ENCODE measurements at places on chromosomes 1 and 21.
A peak's percentile ranks its signal among the peaks of the same experiment; 100 is the strongest.

- DNase-seq: no peak
Measured at GRCh38 chr1:161196521-161197451, 2.1 kb downstream of the ADAMTS4 start.

DNA sequence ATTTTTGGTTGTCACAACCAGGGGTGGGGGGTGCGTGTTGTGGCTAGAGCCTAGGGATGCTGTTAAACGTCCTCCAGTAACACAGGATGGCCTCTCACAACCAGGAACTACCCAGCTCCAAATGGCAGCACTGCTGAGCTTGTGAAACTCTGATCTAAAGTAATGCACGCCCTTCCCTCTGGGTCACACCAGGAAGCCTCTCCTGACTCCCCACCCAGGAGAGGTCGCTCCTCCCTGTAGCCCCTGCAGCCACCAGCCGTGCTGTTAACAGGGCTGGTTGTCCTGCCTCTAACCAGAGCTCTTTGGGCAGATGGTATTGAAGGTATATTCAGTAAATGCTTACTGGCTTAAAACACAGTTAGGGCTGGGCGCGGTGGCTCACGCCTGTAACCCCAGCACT is 73.2 kb downstream of the NKAIN1 start:
- DNase-seq: no peak

DNA sequence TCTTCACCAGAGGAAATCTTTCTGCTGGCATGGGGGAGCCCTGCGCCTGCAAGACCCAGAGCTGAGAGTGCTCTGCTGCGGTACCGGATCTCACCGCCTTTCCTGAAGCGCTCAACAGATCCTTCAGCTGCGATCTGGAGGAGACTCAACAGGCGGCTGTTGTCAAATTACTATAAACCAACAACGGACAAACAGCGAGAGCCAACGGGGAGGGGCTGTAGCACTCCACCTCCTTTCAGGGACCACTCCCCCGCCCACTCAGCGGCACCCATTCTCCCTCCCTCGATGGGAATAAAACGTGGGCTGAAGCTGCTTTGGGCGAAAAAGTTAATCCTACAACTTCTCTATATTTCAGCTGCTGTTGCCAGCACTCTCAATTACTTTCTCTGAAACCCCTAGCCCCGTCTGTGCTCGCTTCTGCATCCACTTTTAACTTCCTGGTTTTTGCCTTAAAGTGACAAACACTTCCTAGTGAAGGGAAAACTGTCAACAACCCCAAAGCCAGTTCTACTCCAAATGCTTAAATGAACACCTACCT is at the start of gene FMO5:
FMO5 (minus strand) TSS at position 147 of the 538 bp plus-strand sequence. CDS start 310 bp downstream, outside the sequence.
- peak; percentile 47 for DNase-seq

DNA sequence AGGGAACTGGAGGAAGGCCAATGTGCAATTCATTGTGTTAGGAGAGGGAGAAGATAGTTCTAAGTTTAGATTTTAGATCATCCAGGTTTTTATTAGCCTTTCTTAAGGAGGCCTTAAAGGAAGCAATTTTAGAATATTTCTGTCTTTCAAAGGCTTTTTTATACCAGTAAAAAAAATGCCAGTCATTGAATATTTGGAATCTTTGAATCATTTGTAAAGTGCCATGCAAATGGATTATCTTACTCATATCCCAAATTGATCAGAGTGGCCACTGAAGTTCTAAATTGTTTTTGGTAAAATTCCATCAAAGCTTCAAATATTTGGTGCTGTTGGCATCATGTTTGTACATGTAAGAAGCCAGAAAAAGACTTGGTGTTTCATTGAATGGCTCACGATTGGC is 244.8 kb downstream of the RPS6KC1 start:
- no peak for DNase-seq

DNA sequence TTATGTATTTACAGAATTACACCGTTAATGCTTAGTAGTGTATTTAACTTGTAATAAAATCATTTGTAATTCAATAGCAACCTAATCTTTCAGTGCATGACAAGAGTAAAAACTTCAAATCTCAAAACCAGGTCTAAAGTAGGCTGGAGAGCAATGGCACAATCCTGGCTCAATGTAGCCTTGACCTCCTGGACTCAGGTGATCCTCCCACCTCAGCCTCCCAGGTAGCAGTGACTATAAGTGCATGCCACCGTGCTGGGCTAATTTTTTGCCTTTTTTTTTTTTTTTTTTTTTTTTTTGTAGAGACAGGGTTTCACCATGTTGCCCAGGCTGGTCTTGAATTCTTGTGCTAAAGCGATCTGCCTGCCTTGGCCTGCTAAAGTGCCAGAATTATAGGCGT is 11.3 kb downstream of the IPP start:
- no peak for DNase-seq

- no peak for DNase-seq
Measured at GRCh38 chr1:207014728-207015127, 17.8 kb downstream of the C1orf116 start.

DNA sequence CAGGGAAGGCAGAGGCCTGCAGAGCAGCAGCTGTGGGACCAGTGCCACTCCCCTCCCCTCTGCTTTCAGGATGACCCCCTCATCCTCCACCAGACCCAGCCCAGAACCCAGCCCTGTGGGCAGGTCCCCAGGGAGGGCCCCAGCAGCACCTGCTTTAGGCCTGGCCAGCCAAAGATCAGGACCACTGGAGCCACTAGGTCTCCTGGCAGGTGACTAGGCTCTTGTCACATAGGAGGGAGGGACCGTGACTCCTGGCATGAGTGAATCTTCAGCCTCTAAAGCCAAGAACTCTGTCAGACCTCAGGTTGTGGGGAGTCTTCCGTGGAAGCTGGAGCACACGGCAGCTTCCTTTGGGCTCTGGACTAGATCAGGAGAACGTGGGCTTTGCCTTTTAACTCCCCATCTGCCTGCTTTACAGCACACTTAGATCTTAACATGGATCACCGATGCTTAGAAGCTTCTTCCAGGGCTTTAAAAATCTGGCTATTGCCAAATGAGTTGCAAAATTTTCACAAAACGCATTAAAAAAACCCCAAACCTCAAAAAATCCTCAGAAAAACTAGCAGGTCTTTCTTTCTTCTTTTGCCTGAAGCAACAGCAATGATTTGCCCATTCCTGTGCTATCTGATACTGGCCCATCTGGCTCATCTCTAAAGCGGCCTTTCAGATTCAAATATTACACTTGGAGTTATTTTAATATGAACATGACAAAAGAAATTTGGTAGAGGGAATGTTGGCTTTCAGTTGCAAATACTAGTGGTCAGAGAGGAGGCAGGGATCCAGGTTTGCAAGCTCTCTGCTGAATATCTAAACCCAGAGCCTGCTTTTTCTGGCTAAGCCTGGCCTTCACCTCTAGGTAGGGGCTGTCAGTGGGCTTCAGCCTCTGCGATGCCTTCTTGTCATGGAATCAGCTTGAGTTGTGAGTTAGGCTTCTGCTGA is 235.2 kb downstream of the SDCCAG8 start:
- no peak for DNase-seq

DNA sequence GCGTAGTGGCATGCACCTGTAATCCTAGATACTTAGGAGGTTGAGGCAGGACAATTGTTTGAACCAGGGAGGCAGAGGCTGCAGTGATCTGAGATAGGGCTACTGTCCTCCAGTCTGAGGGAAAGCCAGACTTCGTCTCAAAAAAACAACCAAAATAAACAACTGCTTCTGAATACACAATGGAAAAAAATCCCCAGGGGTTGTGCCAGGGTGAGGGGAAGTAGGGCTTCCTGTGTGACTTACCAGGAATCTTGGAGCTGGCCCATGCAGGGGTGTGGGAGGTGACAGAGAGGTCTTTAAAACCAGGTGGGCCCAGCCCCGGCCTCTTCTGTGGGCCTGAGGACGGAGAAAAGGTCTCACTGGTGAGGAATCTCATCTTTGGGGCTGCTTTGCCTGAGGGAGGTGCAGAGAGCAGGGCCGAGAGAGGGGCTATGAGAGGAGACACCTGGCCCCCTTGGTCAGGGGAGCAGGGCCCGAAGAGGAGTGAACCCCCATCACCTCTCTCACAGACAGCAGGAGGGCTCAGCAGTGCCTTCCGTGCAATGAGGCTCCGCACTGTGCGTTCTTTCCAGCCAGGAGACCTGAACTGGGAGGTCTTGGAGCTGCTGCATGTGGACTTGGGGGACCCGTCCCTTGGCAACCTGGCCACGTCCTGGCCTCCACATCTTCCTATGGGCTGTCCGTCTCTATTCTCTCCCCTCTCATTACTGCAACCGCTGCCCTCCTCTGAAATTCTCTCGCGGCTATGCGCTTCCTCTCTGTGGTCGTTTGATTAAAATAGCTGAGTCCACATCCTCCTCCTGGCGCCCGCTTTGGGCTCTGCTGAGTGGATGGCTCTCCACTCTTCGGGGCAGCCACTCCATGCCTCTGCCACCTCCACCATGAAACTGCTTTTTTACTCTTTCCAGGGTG is 10.7 kb downstream of the PLA2G5 start:
- no peak for DNase-seq

- DNase-seq: no peak
Measured at GRCh38 chr1:101408212-101409042, 171.6 kb downstream of the S1PR1 start.

DNA sequence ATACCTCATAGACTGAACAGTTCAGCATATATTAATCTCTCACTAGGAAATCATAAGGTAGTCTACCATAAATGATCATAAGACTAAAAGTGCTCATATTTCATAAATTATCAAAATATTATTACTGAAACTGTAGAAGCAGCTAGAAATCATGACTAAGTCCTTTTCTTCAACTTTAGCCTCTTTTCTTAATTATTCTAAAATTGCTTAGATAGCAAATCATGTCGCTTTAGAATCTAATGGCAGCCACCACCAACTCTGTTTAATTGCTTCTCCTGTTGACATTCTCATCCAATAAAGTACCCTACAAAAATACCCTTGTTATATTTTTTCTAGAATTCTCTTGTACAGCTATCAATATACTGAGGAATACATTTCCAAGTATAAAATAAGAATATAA is 102.9 kb downstream of the DENND1B start:
- DNase-seq: no peak

- no peak for DNase-seq
Measured at GRCh38 chr21:24658926-24659325, 948.4 kb downstream of the MRPL39 start.

- no peak for DNase-seq
Measured at GRCh38 chr1:111452581-111452980, 3.3 kb downstream of the ATP5PB start.

GRCh38 chr1:211333906-211334305 is 7.3 kb downstream of the TRAF5 start:
- DNase-seq: no peak

DNA sequence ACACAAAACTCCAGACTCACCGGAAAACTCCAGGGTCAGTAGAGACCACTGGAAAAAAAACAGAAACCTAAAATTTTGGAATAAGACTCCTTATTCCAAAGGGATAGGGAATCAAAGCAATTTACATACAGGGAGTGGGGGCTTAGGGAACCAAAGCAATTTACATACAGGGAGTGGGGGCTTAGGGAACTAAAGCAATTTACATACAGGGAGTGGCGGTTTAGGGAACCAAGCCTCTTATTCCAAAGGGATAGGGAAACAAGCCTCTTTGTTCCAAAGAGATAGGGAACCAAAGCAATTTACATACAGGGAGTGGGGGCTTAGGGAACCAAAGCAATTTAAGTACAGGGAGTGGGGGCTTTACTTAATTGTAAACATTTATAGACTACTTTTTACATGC is 28.4 kb upstream of the TTLL7 start:
- DNase-seq: no peak

DNA sequence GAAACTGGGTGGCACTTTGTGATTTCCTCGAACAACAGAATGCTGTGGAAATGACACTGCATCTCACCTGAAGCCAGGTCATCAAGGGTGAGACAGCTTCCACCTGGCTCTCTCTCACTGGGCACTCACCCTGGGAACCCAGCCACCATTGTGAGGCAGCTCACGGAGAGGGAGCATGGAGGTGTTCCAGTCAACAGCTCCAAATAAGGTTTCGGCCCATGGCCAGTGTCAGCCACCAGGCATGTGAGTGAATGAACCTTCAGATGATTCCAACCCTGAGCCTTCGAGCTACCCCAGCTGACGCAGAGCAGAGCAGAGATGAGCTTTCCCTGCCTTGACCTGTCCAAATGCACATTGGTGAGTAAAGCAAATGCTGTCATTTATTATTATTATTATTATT is 58.1 kb downstream of the SYDE2 start:
- no peak for DNase-seq

- no peak for DNase-seq
Measured at GRCh38 chr1:78676993-78677392, 27.4 kb downstream of the IFI44 start.

DNA sequence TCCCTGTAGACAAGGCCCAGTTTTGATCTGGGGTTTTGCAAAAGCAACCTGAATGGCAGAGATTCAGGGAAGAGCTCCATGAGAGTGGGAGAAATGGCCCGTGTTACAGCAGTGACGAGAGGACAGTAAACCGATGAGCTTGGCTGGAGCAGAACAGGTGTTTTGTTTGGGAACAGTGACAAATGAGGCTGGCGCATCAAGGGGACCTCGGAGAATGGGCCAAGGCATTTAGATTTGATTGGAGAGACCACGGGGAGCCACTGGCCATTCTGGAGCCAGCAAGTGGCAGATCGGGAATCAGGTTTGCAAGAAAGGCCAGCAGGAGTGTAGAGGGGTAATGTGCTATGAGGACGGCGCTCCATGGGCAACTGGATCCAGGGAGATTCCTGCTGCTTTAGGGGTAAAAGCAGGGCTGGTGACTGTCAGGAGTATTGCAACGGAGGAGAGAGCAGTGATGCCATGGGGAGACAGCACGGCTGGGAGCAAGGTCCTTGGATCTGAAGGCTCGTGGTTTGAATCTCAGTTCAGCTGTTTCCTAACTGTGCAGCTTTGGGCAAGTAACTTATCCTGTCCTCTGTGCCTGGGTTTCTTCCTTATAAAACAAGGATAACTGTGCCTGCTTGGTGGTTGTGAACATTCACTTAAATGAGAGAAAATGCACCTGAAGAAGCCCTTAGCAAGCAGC is 9.9 kb upstream of the KLHDC7A start:
- DNase-seq: no peak

- DNase-seq: peak; percentile 63
Measured at GRCh38 chr1:203327684-203328457, 22.6 kb downstream of the BTG2 start.

DNA sequence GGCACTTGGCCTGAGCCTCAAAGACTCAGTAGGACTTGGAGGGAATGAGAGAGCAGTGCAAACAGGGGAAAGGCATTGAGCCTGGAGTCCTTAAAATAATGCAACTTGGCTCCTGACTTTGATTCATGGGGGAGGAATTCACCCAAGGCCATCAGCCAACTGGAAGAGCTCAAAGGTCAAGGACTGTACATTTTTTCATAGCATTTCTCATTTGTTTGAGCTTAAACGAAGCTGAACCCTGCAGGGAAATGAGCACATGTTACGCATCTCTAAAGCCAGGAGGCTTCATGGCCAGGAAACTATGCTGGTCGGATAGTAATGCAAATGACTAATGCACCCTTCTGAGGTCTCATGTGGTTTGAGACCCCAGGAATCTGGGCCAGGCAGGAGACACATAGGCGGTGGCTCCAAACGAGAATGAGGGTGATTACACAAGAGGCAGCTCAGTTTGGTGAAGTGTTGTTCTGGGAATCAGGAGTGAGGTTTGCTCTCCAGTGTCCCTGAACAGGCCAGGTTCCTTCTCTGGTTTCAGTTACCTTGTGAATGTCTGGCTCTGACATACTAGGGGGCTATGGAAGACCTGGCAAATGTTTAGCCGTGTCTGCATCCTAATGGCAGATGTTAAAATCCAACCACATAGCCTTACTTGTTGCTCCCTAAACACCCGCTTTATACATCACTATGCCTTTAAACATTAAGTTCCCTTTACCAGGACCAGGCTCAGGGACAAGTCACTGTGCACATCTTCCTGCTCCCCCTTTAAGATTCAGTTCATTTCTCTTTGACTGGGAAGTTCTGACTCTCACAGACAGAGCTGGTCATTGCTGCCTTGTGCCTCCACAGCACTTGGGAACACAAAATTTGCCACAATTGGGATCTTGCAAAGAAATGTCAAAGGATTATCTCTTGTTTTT is 503.9 kb upstream of the USP24 start:
- DNase-seq: no peak

Measured in stimulated activated CD4-positive, alpha-beta T cell treated with anti-CD3 and anti-CD28 coated beads, Interleukin-4, amount 100 ng/mL, for 24 hours (primary cell).